ENCODE measurements at places on chromosomes 12 and 14.

DNA sequence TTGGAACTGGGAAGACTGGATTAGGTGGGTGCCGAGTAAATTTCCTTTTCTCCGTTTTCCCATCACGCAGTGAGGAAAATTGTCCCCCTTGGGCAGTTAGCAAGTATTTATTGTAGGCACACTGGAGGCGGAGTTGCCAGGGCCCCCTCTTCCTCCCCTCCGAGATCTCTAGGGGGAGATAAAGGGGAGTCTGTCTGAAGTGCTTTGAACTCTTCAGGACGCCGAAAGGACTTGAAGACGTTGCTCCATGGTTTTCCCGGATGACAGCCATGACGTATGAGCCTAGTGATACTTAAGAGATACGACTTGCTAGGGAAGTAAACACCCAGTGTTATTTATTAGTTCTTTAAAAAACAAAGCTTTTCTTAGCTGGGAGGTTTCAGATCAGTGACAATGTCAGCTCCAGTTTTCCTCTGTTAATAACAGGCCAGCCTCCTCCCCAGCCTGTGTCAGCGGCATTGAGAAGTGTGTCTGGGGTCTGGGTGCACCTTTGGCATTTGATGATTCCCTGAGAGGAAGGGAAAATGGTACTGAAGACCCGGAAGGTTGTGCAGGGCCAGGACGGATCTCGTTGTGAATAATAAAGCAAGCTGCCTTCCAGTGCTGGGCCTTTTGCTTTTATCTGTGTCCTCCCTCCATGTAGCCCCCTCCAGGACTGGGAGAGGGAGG lies 78.7 kb downstream of the TSPAN9 start:
- H3K27me3 ChIP-seq = no peaks in the 10 kb centered on the region
- no peak for DNase-seq
- H3K4me3 ChIP-seq = no peak overlapping the region
- no peak overlapping the region for H3K27ac ChIP-seq

GRCh38 chr14:36105401-36105800 lies 71.1 kb downstream of the PTCSC3 start:
- peaks cover under 1% of the 10 kb centered on the region for H3K27me3 ChIP-seq
- no peak overlapping the region for H3K4me3 ChIP-seq
- H3K27ac ChIP-seq = no peak overlapping the region
- no peaks in the 10 kb centered on the region for H3K4me1 ChIP-seq
- no peaks in the 10 kb centered on the region for H3K36me3 ChIP-seq
- no peak for DNase-seq

- peaks cover 66% of the 10 kb centered on the region for H3K4me1 ChIP-seq
- DNase-seq = no peak
- peaks cover 49% of the 10 kb centered on the region for H3K36me3 ChIP-seq
- H3K27me3 ChIP-seq = no peaks in the 10 kb centered on the region
These were observed 23.6 kb downstream of the RASSF3 start for GRCh38 chr12:64633940-64634337.

- H3K4me1 ChIP-seq = no peaks in the 10 kb centered on the region
- peaks cover 6% of the 10 kb centered on the region for H3K27me3 ChIP-seq
- DNase-seq = no peak
- H3K36me3 ChIP-seq = no peaks in the 10 kb centered on the region
These were observed 113.7 kb upstream of the RTL1 start for GRCh38 chr14:101017209-101017608.

DNA sequence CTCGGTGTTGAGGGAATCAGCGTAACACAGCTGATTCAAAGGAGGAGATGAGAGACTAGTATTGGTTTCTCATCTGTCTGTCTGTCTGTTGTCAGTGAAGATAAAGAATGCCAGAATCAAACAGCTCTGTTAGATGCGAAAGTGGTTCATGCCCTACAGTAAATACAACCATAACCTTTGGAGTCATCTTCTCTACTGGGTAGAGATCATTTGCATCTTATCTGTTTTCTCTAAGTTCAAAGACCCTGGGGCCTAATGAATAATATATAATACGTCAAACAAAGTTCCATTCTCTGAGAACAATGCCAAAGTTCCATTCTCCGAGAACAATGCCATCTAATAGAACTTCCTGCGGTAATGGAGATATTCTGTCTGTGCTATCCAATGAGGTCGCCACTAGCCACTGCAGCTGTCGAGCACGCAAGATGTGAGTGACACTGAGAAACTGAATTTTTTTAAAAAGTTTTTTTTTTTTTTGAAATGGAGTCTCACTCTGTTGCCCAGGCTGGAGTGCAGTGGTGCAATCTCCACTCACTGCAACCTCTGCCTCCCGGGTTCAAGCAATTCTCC lies 6.6 kb downstream of the IL31 start:
- H3K4me3 ChIP-seq = no peak overlapping the region
- no peaks in the 10 kb centered on the region for H3K36me3 ChIP-seq
- no peak overlapping the region for H3K27ac ChIP-seq
